ENCODE measurements at places on chromosomes 2 and 18.

GRCh38 chr18:58862851-58863538, 1.7 kb upstream of the ZNF532 start:
- peak; percentile 35 for DNase-seq

- no peak for DNase-seq
These were observed 34.6 kb upstream of the POTEC start for GRCh38 chr18:14577971-14578370.

GRCh38 chr2:42800981-42801380, 8.6 kb upstream of the HAAO start:
- DNase-seq: no peak

DNA sequence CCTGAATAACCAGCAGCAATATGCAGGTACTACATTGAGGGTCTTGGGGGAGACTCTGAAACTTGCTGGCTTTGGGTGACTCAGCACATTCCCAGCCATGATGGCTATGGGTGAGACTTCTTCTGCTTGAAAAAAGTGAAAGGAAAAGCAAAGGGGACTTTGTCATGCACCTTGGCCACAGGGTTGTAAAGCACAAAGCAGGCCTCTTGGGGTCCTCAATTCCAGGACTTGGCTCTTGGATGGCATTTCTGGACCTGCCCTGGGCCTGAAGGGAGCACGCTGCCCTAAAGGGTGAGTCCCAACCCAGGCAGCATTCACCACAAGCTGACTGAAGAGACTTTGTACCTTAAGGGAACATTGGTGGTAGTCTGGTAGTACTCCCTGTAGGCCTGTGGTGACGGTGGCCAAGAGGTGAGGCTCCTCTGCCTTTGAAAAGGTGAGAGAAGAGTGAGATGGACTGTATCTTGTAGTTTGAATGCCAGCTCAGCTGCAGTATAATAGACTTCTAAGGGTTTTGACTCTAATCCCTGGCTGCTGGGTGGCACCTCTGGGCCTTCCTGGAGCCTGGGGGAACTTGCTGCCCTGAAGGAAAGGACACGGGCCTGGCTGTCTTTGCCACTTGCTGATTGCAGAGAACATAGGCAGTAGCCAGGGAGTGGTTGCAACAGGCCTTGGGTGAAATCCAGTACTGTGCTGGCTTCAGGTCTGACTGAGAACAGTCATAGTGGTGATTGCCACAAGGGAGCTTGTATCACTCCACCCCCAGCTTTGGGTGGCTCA, 36.5 kb upstream of the CYTIP start:
- DNase-seq: no peak

GRCh38 chr2:117330641-117331040, 483.9 kb upstream of the DDX18 start:
- DNase-seq: no peak

DNA sequence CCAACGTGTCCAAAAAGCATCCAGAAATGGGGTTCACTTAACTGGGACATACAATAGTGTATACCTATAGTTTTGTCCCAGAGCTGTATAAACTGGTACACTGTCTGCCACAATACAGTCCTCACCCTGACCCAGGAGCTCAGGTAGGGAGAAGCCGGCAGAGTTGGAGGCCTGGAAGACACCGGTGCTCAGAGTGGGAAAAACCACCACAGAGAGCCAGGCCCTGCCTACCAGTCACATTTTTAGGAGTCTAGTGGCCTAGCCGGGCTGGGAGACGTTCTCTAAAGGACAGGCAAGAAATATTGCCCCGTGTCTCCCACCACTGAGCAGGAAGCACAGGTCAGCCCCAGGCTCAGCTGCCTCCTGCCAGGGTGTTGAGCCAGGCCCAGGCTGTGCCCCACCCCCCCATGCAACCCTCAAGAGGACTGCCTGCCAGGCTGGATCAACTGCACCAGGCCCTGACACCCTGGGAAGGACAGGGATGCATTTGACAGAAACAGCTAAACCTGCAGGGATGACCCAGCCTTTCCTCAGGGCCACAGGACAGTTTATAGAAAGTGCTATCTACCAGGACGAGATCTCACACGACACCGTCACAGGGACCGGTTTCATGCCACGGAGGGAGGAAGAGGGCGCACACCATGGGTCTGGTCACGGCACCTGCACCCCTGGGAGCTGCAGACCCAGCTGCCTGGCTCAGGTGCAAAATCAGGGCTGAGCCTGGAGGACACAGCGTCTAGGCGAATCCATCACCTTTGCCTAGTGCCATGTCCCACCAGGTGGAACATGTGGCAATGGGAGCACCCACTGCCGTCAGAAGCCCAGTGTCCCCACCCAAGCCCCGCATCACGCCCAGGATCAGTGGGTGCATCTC, 89.9 kb downstream of the TMEM18 start:
- no peak for DNase-seq

DNA sequence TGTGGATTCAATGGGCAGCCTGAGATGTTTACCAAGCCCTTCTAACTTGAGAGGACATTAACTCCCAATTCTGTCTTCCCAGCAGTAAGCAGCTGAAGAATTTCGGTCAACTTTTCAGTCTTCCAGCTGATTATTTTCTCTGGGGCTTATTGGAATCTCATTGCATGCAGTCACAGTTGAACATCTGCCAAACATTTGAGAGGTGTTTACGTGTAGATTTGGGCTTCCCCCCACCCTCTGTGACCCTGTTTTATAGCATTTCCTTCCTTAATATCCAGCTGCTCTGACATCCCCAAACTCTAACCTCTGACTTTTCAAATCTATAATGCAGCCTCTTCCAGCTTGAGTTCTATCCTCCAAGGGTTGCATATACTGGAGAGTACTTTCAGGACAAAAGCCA, 16.5 kb upstream of the VIT start:
- DNase-seq: peak; percentile 67

GRCh38 chr2:174607989-174608865, 10.6 kb upstream of the WIPF1 start:
- no peak for DNase-seq

GRCh38 chr18:47280121-47280520, 28.7 kb upstream of the SKOR2 start:
- no peak for DNase-seq

DNA sequence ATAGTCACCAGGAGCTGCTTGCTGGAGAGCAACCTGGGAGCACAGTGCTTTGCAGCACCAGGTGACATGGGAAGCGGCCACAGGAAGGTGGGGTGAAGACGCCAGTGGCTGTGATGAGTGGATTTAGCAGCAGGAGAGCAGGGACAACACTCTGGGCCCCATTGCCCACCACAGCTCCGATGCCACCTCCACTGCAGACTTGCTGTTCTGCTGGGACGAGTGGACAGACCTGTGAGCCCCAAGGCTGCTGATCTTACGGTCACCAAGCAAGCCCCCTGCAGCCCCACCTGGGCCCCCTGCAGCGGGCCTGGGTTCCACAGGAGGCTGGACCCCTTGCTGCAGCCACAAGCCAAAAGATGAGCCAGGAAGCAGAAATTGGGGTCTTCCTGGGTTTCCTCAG, 73.7 kb downstream of the CTIF start:
- no peak for DNase-seq

DNA sequence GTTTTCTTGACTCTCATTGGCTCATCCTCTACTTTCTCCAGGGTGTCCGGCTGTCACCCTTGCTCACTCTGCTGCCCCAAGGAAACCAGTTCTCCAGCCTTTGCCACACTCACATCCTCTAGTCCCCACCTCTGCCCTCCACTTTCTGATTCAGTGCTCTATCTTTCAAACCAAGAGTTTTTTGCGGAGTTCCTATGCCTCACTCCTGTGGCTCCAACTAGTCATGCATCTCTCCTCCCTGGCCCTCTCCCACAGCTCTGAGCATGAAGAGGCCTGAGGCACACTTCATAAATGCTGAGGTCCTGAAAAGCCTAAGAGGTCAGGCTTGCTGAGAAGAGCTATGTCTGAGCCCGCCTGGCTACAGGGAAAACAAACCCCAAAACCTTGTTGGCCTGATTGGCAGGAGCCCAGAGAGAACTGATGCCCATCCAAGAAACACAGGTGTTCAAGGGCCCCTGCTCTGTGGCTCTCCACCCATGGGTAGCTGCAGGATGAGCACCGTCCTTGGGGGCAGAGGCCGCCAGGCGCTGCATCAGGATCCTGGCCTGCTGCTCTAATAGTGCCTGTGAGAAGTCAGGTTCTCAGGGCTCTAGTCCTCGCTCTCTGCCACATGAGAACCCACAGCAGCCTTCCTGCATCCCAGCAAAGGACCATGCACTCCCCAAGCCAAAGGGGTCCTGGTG, 42.1 kb downstream of the HS1BP3 start:
- no peak for DNase-seq

- DNase-seq: no peak
These were observed 525.3 kb downstream of the SUCLG1 start for GRCh38 chr2:83933749-83934148.

DNA sequence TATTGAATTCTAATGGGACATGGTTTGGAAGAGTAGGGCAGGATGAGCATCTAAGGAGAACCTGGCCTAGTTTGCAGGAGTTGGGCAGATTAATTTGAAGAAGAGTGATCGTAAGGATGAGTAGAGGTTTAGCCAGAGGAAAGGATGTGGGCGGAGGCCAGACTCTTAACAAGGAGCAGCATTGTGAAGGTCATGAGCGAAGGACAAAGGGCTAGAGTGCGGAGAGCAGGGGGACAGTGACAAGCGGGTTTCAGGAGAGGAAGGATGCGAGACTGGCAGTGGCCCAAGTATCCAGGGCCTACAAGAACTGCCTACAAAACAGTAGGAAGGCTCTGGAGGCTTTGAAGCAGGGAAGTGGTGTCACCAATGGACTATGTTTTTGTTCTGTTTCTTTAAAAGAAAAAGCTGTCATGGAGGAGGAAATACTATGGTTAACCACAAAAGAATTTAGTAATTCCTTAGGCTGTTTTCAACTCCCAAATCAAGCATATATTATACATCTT, 20.1 kb downstream of the SLC66A3 start:
- DNase-seq: peak; percentile 62

DNA sequence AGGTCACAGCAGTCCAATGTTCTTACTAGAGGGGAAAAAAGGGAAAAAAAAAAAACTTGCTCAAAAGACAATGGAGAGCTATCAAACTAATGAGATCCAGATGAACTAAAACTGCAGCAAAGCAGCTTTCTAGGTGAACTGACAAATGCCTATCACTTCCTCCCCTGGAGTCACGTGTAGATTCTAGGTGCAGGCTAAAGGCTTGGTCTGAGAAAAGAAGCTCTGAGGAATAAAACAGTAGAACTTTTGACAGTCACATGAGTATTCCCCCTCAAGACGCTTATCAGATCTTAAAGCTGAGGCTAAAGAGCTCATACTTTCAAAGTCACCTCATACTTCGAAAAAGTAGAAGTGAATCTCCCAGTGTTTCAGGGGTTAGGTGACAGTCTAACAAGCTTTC, 42.3 kb downstream of the SMAD2 start:
- no peak for DNase-seq

- no peak for DNase-seq
These were observed 22.6 kb upstream of the DAPL1 start for GRCh38 chr2:158772306-158773078.

DNA sequence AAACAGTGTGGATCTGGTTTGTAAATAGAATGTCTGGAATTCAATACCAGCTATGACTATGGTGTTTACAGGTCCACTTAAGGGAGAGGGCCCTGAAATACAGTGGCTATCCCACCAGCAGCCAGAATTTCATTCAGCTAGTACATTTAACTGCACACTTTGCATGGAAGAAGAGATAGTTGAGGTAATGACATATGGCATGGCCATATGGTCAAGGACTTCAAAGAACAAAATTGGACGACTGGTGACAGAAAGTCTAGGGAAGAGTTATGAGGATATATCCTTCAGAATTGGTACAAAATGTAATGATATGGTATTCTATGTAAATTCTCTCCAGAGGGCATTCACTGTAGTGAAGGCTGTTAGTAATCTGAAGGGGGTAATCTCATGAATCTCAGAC, 105.0 kb downstream of the IKZF2 start:
- no peak for DNase-seq

DNA sequence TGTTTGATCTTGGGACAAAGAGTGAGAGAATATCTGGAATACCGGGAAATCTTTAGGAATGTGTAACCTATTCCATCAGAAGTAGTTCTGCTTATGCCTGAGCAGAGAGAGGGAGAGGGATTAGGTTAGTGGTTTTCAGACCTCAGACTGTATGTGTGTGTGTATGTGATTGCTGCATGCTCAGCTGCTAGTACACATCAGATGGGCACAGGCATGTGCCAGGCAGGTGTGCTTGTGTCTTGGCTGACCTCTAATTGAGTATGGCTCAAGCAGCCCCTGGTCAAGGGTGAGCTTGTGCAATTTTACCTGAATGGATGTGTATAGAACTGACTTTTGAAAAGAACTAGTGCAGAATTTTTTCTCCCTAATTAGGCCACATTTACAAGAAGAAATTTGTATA, 91.2 kb downstream of the INSIG2 start:
- no peak for DNase-seq

DNA sequence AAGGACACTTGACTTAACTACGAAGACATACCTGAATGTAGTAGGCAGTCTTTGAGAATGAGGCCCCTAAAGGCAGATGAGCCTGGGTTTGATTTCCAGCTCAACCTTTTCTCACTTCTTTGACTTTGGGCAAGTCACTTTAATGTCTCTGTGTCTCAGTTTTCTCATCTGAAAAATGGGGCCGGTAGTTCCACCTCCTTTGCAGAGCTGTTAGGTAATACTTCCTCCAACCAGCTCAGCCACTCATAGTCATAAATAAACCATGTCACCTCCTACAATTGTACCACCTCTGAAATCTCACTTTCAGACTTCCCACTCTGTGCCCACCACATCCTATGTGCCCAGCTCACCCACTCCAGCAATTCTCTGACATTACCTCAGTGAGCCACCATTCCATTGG, 10.4 kb downstream of the ARHGAP25 start:
- no peak for DNase-seq

GRCh38 chr2:162403884-162404283, 60.0 kb downstream of the GCA start:
- peak; percentile 3 for DNase-seq

- no peak for DNase-seq
These were observed 130.3 kb upstream of the BCL2L11 start for GRCh38 chr2:110990440-110990839.

GRCh38 chr2:155645791-155646190, 686.7 kb downstream of the NR4A2 start:
- no peak for DNase-seq

- DNase-seq: no peak
These were observed 8.8 kb upstream of the ERFE start for GRCh38 chr2:238149841-238150572.

DNA sequence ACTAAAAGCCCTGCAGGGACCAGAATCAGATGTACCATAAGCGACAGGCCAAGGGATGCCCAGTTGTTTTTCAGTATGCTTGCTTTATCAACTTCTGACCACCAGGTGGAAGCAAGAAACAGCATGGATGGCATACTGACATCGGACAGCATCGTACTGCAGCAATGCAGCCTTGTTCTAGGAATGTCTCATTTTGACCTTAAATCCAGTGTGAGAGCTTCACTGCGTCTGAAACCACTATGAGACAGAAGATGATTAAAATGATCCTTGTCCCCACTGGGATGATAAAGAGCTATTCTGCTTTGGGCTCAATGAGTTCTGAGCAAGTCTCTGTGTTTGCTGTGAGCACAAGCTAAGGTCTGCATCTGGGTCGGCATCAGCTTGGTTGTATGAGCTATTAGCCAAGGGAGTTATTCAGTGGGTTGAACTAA, 54.3 kb downstream of the CDK15 start:
- peak; percentile 74 for DNase-seq

- DNase-seq: no peak
These were observed 420.7 kb upstream of the SALL3 start for GRCh38 chr18:78558948-78559347.

GRCh38 chr2:213167271-213167930, 16.0 kb upstream of the IKZF2 start:
- no peak for DNase-seq
